ENCODE measurements at places on chromosomes 3 and 15.

- no peak for DNase-seq
Measured at GRCh38 chr3:157132936-157133335, 27.0 kb downstream of the CCNL1 start.

GRCh38 chr3:54353546-54353945, 231.2 kb downstream of the CACNA2D3 start:
- DNase-seq, result no peak

- DNase-seq, result no peak
Measured at GRCh38 chr3:146692254-146692653, 87.1 kb upstream of the PLSCR5 start.

GRCh38 chr3:109382588-109382987, 45.2 kb upstream of the DPPA4 start:
- no peak for DNase-seq

GRCh38 chr15:101103598-101103997, 148.2 kb downstream of the CHSY1 start:
- no peak for DNase-seq

DNA sequence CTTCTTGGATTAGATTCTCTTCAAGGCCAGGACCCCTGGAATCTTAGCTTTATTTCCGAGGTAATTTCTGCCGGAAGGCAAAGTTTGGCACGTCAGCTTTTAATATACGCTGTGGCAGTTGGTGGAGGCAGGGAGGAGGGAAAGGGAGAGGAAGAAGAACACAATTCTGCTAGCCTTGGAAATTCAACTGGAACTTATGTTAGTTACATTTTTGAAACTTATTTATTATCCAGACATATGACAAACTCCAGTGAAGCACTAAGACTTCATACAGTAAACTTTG, 100.1 kb upstream of the TSC22D2 start:
- no peak for DNase-seq

DNA sequence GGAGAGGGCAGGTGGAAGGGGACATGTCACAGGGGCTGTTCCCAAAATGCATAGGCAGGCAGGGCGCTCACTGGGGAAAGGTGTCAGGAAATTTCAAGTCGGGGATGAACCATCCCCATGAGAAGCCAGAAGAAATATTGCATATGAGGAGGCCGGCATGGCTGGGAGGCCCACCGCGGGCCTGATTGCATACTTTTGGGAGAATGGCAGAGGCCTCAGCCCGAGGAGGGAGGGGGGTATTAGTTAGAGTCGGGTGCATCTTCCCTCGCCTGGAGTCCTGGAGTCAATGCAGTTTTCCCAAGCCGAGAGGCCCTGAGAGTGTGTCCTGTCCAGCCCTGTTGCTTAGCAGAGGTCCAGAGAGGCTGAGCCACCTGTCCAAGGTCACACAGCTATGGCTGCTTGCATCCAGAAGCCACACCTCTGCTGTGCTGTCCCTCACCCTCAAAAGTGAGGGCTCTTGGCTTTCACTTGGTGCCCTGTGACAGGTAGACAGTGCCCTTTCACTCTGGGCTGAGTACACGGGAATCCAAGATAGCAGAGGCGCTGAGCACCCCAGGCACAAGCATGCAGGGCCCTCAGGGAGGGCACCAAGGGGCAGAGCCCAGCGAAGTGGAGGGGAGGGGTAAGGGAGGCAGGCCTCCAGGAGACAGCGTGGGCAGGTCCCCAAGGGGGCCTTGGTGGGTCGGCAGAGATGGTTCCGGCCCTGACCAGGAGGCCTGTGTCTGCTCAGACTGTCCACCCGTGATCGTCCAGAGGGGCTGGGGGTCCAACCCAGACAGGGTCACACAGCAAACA, 48.5 kb downstream of the GRIP2 start:
- no peak for DNase-seq

DNA sequence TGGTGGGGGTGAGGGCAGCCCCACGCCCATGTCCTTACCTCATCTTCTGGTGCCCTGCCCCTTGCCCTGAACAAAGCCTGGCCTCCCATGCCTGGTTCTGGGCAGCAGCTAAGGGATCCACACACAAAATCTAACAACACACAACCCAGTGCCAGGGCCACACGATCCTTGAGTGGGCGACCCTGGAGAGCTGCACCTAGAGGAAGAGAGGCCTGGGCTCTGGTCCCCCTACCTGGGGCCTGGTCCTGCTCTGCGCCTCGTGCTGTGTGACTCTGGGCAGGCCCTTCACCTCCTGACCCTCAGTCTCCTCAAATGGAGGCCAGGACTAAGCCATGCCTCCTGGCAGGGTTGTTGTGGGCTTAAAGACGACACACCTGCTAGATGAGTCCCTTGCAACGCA, 20.0 kb upstream of the C3orf22 start:
- DNase-seq, result no peak

GRCh38 chr3:60269377-60269776, 981.9 kb downstream of the FHIT start:
- DNase-seq, result no peak

DNA sequence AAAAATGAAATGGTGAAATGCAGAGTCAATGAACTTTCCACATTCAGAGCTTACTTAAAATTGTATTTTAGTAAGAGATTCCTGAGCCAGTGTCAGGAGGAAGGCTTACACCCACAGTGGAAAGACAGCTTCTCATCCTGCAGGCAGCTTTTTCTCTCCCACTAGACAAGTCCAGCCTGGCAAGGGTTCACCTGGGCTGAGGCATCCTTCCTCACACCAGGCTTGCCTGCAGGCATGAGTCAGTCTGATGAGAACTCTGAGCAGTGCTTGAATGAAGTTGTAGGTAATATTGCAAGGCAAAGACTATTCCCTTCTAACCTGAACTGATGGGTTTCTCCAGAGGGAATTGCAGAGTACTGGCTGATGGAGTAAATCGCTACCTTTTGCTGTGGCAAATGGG, 3.1 kb downstream of the CCR4 start:
- no peak for DNase-seq

- no peak for DNase-seq
Measured at GRCh38 chr15:88651971-88652370, 13.2 kb downstream of the ISG20 start.

- no peak for DNase-seq
Measured at GRCh38 chr15:59646277-59646676, 11.0 kb downstream of the GTF2A2 start.

DNA sequence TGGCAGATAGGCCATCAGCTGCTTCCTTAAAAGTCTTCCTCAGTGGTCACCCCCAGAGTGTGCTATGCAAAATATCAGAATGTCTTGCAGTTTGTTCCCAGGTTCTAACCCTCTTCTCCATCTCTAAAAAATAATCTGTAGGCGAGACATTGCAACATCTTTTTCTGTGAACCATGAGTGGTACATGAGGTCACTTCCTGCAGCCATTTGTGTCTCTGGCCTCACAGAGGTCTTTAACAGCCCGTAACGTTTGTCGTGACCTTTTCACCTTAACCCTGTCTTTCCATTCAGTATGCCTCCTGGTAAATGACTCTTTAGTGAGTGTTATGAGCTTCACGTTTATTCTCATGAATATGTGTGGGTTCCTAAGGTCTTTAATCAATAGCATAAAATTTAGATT, 145.4 kb downstream of the KLHL25 start:
- DNase-seq, result no peak

- DNase-seq, result no peak
Measured at GRCh38 chr3:150255413-150255812, 152.7 kb upstream of the TSC22D2 start.

- no peak for DNase-seq
Measured at GRCh38 chr15:80404057-80404760, at the start of gene ARNT2. TSS of gene ARNT2 (plus strand) at chr15:80404382. CDS start at chr15:80404516, 134 bp downstream.

DNA sequence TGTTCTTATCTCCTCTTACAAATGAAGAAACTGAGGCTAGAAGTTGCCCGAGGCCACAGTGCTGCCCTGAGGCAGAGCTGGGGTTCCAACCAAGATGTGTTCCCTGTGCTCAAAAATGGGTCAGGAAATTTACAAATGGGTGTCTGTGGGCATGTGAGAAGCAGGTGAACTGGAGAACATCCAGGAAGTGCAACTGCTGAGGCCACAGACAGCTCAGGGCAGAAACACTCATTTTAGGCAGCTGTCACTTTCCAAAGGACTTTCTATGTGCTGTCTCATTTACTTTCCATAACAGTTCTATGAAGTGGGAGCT, 47.2 kb upstream of the ATP2B2 start:
- no peak for DNase-seq

GRCh38 chr3:185709251-185709955, 115.4 kb downstream of the IGF2BP2 start:
- DNase-seq, result no peak

DNA sequence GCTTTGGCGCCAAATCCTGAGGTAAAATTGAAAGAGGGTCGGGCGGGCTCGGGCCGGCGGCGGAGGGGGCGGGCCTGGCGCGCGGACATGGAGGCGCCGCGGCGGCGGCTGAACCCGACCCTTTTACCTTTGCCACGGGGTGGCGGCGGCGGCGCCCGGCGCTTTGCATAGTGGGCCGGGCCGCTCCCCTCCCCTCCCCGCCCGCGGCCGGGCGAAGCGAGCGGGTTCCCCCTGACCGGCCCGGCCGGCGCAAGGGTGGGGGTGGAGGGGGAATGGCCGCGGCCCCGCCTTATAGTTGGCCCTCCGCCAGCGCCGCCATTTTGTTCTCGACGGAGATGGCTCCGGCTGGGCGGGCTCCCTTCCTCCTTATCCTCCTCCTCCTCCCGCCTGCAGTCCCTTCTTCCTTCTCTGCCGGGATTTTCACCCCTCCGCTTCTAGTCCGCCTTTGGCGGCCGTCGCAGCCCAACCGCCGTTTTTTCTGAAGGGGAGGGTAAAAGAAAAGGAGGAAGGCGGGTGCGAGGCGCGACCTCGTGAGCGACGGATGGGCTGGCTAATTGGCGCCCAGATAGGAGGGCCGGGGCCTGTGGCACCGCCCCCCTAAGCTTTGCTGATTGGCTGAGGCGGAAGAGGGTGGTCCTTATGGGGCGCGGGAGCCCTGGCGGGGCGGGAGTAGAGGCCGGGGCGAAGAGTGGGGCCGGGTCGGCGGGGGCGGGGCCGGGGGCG, 664 bp downstream of the NR2C2 start:
- DNase-seq, result peak; percentile 95

DNA sequence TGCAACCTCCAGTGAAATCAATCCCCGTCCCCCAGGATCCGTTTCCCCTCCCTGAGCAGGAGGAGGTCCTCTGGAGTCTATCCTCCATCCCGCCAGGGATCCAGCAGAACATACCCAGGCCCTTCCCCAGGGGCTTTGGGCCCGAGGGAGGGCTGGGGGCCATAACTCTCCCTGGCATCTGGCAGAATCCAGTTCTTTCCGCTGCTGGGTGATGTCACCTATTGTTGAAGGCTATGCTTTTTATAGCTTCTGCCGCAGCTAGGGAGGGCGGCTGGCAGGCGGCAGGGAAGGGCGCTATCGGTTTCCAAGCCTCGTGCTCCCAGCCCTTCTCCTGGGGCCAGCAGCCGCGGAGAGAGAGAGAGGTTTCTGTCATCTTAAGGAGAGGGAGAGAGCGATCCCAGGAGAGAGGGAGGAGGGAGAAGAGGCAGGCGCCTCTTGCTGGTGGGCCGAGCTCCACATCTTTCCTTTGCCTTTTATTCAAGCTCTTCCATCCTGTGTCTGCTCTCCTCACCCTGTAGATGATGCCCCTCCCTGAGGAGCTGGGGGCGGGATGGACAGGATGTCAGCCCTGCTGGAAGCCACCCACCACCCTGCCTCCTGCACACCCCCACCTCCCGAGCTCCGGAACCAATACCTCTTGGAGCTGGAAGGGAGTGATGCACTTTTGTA, 120.1 kb downstream of the ANP32A start:
- DNase-seq, result no peak

- no peak for DNase-seq
Measured at GRCh38 chr15:80531796-80532195, 127.6 kb downstream of the ARNT2 start.

GRCh38 chr3:101903451-101903871, 54.1 kb downstream of the NFKBIZ start:
- no peak for DNase-seq
